Lung microvascular endothelial cell (primary cell): ENCODE measurements at places on chromosomes 6 and 20.

DNA sequence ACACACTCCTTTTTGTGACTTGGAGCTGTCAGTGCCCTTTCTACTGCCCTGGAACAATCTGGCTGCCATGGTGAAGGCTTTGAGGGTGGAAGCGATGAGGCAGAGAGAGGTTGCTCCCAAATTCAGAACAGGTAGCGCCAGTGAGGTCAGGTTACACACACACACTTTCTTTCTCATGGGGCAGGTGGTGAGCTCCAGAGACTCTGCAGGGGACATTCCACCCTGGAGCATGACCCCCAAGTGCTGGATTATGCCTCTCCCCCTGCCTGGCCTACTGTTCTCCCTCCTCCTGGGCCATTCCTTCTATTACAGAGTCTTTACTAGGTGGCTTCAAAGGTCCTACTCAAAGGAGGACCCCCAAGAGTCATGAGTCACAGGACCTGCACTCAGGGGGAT is 98.0 kb downstream of the EYA2 start:
- no peak for DNase-seq

- DNase-seq, result no peak
These were observed 229.7 kb downstream of the PRL start for GRCh38 chr6:22067122-22067521.

GRCh38 chr6:131561925-131562707 is 10.9 kb upstream of the ARG1 start:
- no peak for DNase-seq

- DNase-seq, result no peak
These were observed 61.1 kb downstream of the SLC2A10 start for GRCh38 chr20:46770330-46771194.

DNA sequence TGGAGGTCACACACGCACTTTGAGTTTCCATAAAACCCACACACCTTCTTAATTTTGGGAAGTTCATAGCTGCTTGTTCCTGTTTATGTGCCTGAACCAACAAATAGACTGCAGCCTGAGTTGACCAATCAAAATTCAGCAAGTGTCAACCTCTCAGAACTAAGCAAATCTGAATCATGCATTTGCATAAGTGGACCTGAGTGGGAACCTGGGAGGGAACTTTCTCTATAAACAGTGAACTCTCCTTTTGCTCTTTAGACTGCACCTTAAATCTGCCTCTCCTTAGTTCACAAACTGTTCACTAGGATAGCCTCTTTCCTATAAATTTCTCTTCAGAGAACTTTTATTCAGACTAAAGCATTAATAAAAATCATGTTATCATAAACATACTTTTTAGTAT is 37.9 kb downstream of the SLC17A1 start:
- no peak for DNase-seq

GRCh38 chr6:120496661-120497060 is 837.6 kb downstream of the TBC1D32 start:
- no peak for DNase-seq

DNA sequence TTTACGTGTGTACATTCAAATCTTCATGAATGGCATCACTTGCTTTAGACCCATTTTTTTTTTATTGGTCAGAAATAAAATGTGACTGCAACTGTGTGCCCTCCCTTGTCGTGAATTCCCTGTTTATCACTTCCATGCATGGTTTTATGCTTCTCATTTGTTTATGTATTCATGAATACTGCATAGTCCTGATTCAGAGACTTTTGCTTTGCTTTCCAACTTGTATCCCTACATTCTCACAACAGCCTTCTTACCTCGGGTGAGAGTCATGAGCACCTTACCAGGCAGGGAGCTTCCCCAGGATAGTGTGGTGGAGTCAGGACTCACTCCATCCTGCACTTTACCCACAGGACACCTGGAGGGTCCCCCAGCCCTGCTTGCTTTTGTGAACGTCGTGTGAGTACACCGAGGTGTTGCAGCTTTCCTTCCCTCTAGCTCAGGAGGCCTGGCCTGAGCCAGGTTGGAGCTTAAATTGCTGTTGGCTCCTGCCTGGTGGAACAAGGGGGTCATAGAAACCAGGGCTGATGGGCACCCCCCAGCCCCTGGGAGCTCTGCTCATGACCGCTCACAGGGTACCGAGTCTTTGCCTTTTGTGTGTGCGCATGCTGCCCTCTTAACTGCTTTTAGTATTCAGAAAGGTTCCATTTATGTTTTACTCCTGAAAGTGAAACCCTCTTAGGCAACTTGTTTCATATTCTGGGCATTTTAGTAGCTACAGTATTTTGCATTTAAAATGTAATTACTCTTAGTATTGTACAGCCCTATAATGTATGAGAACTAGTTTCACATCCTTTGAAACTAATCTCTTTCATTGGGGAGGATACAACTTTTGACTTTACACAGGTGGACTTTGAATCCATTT is 66.0 kb downstream of the CDS2 start:
- DNase-seq, result no peak

- DNase-seq, result no peak
These were observed 74.3 kb downstream of the SLX4IP start for GRCh38 chr20:10509376-10509775.
